ENCODE measurements at places on chromosomes 11 and 22.

DNA sequence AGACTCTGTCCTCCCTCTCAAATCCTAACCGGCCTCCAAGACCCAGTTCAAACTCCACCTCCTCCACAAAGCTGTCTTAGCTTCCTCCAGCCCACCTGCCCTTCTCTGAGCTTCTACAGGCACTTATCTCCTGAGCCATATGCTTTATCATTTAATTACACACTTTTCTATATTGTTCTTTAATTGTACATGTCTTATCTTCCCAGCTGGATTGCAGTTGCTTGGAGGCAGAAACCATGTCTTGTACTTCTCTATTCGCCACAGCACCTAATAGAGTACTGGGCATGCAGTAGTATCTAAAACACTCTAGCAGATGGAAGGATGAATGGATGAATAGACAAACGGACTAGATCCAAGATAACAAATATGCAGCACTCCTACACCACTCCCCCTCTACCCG, 11.3 kb downstream of the TRIM29 start:
- no peak for DNase-seq

GRCh38 chr11:74019104-74019738, 10.3 kb upstream of the UCP3 start:
- DNase-seq: no peak

DNA sequence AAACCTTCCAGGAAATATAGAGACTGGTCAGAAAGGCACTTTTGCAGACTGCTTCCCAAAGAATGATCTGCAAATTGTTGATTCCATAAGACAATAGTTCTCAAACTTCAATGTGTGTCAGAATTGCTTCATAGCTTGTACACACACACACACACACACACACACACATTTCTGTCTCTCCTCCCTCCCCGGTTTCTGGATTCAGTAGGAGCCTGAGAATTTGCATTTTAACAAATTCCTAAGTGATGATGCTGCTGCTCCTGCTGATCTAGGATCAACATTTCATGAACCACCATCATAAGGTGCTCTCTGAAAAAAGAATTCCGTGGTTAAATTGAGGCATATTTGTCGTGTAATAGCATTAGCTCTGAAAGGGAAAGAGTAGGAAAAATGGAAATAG, 35.3 kb upstream of the FZD4 start:
- DNase-seq: no peak

DNA sequence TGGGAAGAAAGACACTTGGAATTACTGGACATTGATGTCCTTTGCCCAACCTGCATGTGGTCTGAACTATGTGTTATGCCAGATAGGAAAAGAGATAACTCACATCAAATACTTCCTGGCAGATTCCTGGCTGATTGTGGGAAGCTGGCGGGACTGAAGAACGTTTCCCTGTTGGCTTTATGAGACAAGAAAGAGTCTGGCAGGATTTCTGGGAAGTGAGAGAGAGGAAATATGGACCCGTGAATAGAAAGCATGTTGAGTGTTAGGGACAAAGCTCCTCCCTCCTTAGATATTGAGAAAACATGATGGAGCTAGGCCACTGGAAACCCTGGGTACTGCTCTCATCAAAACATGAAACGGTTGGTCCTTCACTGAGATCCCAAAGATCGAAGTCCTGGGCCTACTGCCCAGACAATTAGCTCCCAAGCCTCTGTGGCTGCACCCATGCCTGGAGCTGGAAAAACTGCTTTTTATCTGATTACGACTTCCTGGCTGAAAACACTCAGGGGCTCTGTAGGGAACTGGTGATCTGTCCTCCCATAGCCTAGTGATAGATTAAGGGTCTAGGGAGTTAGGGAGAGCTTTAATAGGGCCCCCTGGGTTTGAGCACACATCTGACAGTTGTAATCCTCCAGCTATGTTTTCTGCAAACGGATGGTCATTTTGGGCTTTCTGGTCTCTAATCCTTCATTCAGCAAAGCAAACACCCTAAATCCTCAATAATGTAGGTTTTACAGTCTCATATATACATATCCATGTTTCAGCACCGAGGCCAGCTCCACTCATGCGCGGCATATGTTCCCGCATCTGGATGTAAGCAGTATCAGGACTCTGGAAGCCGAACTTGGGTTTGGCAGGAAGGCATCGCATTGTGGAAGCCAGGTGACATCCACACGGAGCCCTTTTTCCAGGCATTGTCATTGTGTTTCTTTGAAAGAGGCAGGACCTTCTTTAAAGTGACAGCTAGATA, 6.1 kb upstream of the B3GAT1 start:
- DNase-seq: no peak

DNA sequence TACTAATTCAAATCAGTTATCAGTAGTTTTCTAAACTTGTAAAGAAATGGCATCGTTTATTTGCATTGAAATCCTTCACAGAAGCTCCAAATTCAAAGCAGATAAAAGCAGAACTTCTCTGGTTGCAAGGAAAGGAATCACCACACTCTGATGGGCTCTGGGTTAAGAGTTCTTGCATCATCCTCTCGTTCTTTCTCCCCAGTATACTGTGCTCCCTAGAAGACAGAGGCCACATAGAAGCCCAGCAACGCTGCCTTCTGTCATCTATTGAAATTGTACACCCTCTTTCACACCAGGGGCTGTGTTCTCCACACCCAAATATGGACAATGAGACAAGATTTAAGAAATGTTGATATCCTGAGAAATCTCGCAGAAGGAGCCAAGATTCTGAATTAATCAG, 29.3 kb downstream of the FAT3 start:
- no peak for DNase-seq

DNA sequence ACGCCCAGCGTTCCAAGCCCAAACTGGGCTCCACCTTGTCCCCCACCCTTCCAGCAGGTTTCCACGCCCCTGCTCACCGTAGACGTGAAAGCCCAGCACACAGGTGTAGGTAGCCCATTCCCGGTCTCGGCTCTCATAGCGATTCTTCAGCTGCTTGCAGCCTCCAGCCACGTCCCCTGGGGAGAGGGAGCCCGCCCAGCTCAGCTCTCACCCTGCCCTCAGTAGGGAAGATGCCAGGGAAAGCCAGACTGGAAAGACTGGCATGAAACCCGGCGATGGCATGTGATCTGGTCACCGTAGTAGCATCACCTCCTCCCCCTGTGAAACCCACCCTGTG, 1.4 kb upstream of the MTA2 start:
- DNase-seq: no peak

- no peak for DNase-seq
These were observed 134.1 kb downstream of the GRIK4 start for GRCh38 chr11:120645639-120646038.

GRCh38 chr11:48105096-48105990, 111.3 kb upstream of the OR4B1 start:
- DNase-seq: no peak

DNA sequence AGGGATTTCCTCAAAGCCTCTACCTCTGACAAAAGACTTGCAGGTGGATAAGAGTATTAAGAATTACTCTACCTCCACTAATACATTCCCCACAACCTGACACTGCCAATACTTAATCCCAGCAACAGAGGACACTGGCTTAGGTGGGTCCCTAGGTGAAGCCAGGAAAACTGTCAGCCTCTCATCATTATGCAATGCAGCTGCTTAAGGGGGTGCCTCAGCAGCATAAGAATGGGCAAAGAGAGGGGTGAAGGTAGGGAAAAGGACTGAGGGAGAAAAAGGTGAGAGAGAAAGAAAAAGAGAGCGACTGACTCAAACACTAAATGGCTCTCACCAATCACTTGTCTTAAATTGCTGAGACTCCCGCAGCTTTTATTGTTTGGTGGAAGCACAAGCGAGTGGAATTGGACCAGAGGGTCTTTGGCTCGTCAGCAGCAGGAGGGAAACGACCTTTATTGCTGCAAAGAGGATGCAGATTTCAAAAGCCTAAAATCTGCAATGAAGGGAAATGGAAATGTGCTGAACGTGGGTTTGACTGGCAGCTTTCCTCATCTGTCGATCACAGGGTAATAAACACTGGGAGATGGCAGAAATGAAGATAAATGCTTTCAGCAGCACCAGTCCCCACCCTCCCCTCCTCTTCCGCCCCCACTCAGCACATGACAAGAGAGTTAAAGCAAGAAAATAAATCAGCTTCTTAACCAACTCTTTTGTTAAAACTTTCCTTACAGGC, 64.9 kb upstream of the CHRM4 start:
- DNase-seq: no peak

- DNase-seq: no peak
These were observed 1.6 kb downstream of the HRAS start for GRCh38 chr11:533586-534395.

DNA sequence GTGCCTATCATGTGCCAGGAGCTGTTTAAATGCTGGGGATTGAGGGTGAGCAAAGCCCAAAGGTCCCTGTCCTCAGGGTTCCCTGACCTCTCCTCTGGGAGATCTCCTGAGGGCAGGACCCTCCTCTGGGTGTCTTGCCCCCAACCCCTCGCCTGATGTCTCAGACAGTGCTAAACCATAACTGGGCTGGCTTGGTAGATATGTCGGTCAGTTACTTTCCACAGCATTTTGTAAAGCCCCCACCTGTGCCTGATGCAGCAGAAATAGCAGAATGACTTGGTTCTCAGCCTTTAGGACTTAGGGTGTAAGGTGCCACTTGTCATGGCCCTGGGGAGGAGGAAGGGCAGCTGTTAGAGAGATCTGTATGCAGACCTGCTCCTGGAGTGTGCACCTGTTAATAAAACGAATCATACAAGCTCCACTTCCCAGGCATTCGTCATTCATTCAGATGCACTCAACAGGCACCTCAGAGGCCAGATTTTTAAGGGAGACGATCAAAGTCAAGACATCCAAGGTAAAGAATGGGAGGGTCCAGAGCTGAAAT, 88.1 kb downstream of the TP53I11 start:
- DNase-seq: no peak

GRCh38 chr11:9720290-9720630, 56.4 kb downstream of the SWAP70 start:
- DNase-seq: no peak

DNA sequence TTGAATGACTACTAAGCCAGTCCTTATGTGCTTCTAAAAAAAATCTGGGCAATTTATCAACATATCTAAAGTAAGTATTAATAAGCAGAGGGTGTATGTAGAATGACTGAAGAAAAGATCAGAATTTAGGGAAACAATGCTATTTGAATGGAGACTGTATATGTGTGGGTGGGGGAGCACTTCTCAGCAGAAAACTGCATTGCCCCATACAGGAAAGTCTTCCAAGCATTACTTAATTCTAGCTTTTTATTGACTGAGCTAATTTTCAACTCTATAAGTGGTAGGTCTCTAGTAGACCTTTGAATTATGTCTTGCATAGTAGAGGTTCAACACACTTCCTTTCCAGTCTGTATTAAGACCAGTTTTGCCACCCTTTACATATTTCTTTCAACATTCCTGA, 41.7 kb downstream of the CASP12 start:
- no peak for DNase-seq

GRCh38 chr22:49962751-49963646, 2.4 kb downstream of the PIM3 start:
- DNase-seq: peak; percentile 8

DNA sequence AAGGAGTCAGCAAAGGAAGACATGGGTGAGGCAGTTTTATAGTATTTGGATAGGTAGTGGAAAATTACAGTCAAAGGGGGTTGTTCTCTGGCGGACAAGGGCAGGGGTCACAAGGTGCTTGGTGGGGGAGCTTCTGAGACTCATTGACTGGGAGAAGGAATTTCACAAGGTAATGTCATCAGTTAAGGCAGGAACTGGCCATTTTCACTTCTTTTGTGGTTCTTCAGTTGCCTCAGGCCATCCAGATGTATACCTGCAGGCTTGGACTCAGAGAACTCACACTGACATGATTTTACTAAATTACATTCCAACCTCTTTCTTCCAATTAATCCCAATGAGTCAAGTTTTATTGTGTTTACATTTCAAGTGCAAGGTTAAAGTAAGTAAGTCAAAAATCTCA, 240.5 kb upstream of the API5 start:
- DNase-seq: no peak

DNA sequence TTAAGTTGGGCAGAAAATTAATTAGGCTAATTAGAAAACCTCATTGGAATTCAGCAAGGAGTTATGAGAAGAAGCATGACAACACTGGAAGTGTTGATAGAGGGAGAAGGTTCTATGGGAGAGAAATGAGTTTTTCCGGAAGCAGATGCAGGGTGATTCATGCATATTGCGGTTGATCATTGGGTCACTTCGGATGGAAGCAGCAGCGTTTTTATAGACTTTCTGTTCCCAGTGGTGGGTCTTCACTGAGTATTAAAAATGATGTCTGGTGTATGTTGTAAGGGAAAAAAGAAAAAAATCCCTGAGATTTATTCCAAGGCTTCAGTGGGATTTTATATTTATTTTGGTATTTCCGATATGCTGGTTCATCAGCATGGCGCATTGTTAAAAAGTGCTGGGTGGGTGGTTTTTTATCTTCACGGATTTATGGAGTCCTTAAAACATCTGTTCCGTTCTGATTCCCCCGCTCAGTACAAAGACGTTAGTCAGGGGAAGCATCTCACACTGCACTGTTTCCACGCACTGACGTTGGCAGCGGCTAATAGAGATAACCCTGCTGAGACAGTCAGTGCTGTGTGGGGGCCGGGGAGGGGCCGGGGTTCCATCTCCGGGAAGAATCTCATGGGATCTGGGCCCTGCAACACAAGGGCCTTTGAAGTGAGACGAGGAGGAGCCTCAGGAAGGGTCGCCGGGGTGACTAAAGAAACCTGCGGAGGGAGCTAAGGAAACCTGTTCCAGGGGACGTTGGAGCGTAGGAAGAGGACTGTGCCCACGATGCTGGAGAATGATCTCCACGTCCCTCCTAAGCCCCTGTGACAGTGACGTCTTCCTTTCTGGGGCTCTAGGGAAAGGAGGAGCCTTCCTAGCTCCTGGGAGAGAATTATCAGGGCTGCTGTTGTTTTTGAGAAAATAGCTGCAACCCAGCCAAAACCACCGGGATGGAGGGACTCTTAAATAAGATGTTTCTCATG, 390.0 kb downstream of the NTM start:
- no peak for DNase-seq

GRCh38 chr11:34160049-34160721, 54.8 kb downstream of the NAT10 start:
- DNase-seq: no peak

DNA sequence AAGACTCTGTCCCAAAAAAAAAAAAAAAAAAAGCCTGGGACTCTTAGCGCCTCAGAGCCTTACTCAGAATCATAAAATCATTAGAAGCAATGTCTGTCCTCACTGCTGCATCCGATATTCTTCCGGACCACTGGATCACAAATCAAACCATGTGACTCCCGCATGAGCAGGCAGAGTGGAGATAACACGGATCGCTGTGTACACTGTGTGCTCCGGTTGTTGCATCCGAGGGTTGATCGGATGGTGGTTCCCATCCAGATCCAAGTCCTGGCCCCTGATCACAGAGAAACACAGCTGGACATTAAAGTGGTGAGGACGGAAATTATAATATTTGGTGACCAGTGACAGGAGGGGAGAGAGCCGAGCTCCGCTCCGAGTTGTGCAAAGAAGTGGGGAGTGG, 9.7 kb upstream of the TXNRD2 start:
- no peak for DNase-seq
